ENCODE measurements at places on chromosomes 3 and 15. TPM values are rescaled to one million over a fixed set of nuclear protein-coding genes. Genes with fewer than 3 reads are reported as not detected.

- no peak for DNase-seq
- peaks cover 35% of the 10 kb centered on the region for H3K27me3 ChIP-seq
- H3K27ac ChIP-seq = peak overlapping the region; percentile 64
Measured at GRCh38 chr15:99057020-99057419, 47.9 kb upstream of the SYNM start.

- no peaks in the 10 kb centered on the region for H3K36me3 ChIP-seq
- no peak overlapping the region for H3K27ac ChIP-seq
- DNase-seq = no peak
- peaks cover 25% of the 10 kb centered on the region for H3K4me1 ChIP-seq
- H3K4me3 ChIP-seq = no peak overlapping the region
Measured at GRCh38 chr3:79011821-79012529, 755.8 kb downstream of the ROBO1 start.

GRCh38 chr15:59791755-59792154 lies 102.6 kb upstream of the BNIP2 start:
- no peaks in the 10 kb centered on the region for H3K4me1 ChIP-seq
- H3K27me3 ChIP-seq = peaks cover 49% of the 10 kb centered on the region
- DNase-seq = no peak
- no peak overlapping the region for H3K4me3 ChIP-seq
- H3K27ac ChIP-seq = no peak overlapping the region
- H3K36me3 ChIP-seq = no peaks in the 10 kb centered on the region

DNA sequence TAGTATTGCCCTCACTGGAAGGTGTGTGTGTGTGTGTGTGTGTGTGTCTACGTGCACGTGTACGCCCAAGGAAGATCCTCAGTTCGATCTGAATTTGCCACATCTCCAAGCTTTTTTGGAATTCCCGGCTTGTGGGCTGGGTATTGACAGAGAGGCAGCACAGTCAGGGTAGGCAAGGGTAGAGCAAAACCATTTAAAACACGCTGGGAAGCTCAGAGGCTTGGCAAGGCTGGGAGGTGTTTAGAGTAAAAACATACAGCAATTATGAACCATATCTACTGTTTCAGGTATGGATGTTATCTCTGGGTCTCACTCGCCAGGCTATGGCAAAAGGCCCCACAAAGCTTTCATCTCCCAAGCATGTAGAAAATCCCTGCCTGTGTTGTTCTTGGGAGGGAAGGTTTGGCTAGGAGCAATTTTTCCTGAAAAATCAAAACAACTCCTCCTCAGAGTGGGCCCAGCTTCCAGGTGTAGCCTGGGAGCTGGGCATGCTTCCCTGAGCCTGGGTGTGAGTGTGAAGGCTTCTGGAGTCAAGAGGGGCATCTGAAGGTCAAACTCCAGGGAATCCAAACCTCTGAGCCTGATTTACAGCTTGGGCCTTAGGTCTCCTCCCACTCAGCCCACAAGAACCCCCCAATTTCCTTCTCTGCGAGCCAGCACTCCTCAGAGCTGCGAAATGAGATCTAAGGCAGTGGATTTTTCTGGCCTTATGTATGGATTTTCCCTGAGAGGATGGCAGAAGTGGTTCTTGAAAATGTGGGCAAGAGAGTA lies 244.8 kb upstream of the TPRG1 start:
- H3K4me3 ChIP-seq = no peak overlapping the region
- H3K36me3 ChIP-seq = no peaks in the 10 kb centered on the region

- no peak overlapping the region for H3K27ac ChIP-seq
- no peak overlapping the region for H3K4me3 ChIP-seq
- H3K36me3 ChIP-seq = no peaks in the 10 kb centered on the region
- H3K27me3 ChIP-seq = no peaks in the 10 kb centered on the region
Measured at GRCh38 chr3:88003115-88003755, 55.6 kb downstream of the CGGBP1 start.

DNA sequence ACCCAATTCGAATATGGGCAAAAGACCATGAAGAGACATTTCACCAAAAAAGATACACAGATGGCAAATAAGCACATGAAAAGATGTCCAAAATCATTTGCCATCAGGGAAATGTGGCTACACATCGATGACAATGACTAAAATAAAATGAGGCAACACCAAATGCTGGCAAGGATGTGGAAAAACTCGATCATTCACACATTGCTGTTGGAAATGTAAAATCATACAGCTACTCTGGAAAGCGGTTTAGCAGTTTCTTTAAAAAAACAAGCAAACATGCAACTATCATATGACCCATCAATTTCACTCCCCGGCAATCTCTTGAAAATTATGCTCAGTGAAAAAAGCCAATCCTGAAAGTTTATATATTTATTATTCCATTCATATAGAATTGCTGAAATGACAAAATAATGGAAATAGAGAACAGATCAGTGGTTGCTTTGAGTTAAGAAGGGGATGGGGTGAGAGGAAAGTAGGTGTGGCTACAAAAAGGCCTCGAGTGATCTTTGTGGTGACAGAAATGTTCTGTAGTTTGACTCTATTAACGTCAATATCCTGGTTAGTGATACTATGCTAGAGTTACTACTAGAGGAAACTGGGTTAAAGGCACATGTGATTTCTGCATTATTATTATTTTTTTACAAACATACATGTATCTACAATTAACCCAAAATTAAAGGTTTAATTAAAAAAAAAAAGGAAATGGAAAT lies 45.0 kb downstream of the DLG1 start:
- H3K36me3 ChIP-seq = no peaks in the 10 kb centered on the region
- peaks cover 28% of the 10 kb centered on the region for H3K4me1 ChIP-seq
- DNase-seq = no peak
- no peak overlapping the region for H3K27ac ChIP-seq
- H3K27me3 ChIP-seq = no peaks in the 10 kb centered on the region

- DNase-seq = no peak
- H3K36me3 ChIP-seq = no peaks in the 10 kb centered on the region
- no peak overlapping the region for H3K27ac ChIP-seq
- no peaks in the 10 kb centered on the region for H3K27me3 ChIP-seq
- H3K4me3 ChIP-seq = no peak overlapping the region
Measured at GRCh38 chr3:37849146-37849923, 12.3 kb upstream of the CTDSPL start.

DNA sequence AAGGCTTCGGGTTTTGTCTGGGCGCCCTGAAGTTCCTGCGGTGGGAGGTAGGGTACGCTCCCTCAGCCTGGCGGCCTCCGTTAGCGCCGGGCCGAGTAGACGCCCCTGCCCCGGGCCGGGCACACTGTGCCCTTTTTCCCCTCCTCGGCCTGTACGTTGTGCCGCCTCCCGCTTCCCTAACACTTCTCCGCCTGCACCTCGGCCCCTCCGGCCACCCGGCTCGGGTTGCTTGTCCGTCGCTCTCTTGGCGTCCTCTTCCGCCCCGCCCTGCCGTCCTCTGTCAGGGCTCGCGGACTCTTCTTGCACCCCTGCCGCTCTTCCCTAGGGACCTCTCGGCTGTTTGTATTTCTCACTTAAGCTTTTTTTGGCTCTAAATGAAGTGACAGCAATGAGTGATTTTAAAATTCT lies 384 bp downstream of the KNL1 start:
- H3K27ac ChIP-seq = peak overlapping the region; percentile 89
- no peaks in the 10 kb centered on the region for H3K27me3 ChIP-seq
- peak; percentile 64 for DNase-seq
- H3K4me1 ChIP-seq = peaks cover 27% of the 10 kb centered on the region
- peak overlapping the region; percentile 61 for H3K4me3 ChIP-seq
- H3K36me3 ChIP-seq = no peaks in the 10 kb centered on the region

DNA sequence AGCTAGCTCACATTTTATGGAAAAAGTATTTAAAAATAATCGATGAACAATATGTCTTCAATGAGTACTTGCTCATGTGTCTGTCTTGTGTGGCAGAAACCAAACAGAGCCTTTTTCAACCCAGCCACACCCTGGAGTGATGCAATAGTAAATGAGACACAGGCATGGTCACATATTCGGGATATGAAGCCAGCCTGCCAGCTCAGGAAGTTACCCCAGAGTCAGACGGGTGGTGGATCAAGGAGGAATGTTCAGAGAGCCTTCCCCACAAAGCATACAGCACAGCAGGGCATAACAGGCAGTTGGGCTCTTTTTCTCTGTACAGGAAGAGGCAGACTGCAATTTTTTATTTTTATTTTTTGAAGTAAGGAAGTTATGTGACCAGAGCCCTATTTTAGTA lies 27.3 kb downstream of the LARP6 start:
- H3K27ac ChIP-seq = no peak overlapping the region
- H3K27me3 ChIP-seq = no peaks in the 10 kb centered on the region
- H3K4me3 ChIP-seq = no peak overlapping the region
- no peaks in the 10 kb centered on the region for H3K36me3 ChIP-seq
- H3K4me1 ChIP-seq = no peaks in the 10 kb centered on the region

DNA sequence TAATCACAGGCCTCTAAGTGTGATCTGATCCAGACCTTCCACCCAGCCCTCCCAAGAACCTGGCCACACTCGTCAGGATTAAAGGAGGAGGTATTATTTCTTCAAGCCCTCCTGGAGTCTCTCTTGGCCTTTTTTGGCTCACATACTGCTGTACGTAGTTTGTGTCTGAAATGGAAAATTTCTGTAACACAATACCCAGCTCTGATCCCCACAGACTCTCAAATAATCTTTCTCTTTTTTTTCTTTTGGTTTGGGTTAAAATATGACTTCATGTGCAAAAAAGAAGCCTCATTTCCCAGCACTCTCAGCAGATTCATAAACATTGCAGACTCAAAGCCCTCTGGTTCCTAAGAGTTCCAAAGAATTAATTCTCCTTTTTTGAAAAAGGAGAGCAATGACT lies 96.5 kb upstream of the PHLDB2 start:
- H3K27me3 ChIP-seq = no peaks in the 10 kb centered on the region
- no peaks in the 10 kb centered on the region for H3K36me3 ChIP-seq
- no peak for DNase-seq
- H3K4me1 ChIP-seq = peaks cover 12% of the 10 kb centered on the region

DNA sequence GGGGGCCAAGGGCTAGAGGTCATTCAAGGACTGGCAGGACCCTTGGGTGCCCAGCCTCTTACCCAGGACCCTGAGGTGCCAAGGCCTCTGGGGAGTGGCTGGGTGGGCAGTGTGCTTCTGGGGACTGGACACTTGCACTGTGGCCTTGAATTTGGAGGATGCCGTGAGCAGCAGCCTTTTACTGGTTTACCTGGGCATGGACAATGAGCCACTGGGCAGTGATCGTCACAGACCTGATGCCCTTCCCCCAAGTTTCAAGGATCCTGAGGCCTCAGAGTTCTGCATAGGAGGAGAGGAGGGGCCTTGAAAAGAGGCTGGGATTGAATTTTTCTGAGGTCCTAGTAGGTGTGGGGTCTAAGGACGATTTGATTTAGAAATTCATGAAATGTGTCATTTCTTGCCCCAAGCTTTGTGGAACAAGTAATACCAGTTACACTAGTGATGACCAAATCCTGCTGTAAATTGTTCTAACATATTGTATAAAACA lies 146.1 kb upstream of the TPM1 start:
- no peaks in the 10 kb centered on the region for H3K27me3 ChIP-seq
- H3K4me1 ChIP-seq = peaks cover 34% of the 10 kb centered on the region
- H3K36me3 ChIP-seq = no peaks in the 10 kb centered on the region
- H3K4me3 ChIP-seq = no peak overlapping the region

DNA sequence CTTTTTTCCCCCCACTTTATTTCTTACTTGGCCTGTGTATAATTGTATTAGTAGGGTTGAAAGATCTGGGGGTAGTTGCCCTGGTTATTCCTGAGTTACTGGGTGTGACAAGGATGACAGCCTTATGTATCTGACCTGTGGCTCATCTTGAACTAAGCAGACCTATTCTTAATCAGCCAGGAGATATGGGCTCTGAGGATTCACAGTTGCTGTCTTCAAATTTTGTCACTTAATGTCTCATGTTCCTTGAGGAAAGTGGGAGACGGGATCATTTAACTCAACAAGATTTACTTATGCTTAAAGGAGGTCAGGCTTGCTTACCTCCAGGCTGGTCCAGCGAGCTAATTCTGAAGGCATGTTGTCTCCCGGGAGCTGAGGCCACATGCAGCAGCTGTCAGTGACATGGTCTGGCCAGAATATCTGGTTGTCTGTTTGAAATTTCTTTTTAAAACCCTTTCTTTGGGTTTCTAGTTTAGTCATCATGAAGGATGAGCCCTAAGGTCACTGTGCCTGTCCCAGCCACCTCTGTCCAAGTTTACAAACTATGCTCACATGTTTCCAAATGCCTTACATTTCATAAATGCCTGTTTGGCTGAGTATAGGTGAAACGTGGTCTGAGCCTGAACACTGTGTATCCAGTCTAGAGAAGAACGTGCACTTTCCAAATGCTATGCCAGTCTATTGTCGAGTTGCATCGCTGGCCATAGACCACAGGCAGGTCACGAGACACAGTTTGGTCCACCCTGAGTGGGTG lies 26.8 kb downstream of the LRTM1 start:
- H3K4me1 ChIP-seq = peaks cover 5% of the 10 kb centered on the region
- H3K27ac ChIP-seq = no peak overlapping the region
- no peak overlapping the region for H3K4me3 ChIP-seq
- no peaks in the 10 kb centered on the region for H3K27me3 ChIP-seq
- no peak for DNase-seq
- H3K36me3 ChIP-seq = no peaks in the 10 kb centered on the region

DNA sequence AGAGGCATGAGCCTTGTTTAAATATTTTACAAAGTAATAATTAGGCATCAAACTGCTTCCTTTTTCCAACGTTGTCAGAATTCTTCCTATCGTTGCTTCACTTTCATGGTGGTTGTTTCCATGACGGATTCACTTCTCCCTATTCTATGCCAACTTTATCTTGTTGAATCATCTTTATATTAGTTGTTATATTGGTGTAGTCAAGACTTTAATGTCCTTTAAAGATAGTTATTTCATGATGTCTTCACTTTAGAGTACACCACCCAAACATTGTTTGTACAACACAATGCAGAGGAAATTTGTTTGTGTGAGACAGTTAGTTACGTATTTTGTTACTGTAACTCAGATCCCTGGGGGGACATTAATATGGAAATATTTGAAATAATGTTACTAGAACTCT lies 61.9 kb downstream of the CRYBG3 start:
- H3K4me3 ChIP-seq = no peak overlapping the region
- H3K27me3 ChIP-seq = no peaks in the 10 kb centered on the region
- DNase-seq = no peak
- no peak overlapping the region for H3K27ac ChIP-seq
- no peaks in the 10 kb centered on the region for H3K4me1 ChIP-seq

DNA sequence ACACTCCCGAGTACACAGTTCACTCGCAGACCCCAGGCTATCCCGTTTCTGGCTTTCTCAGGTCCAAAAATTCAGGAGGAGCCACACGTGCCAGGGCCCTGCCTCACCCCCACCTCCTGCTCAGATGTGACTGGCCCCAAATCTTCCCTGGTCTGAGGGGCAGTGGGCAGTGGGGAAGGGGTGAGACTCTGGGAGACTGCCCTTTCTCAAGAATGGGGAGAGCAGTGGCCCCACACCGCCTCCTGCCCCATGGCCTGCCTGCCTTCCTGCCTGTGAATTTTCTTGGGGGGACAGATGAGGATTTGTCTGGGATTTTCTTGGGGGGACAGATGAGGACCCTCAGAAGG lies 174.6 kb downstream of the MEGF11 start:
- H3K27ac ChIP-seq = no peak overlapping the region
- H3K4me1 ChIP-seq = peaks cover 5% of the 10 kb centered on the region
- no peak overlapping the region for H3K4me3 ChIP-seq
- DNase-seq = no peak

GRCh38 chr3:5709714-5710113 lies 522.2 kb downstream of the EDEM1 start:
- no peaks in the 10 kb centered on the region for H3K27me3 ChIP-seq
- no peaks in the 10 kb centered on the region for H3K36me3 ChIP-seq
- no peak overlapping the region for H3K27ac ChIP-seq
- no peaks in the 10 kb centered on the region for H3K4me1 ChIP-seq

Gene NLGN1
- not detected for total RNA-seq

Gene CAMP
- not detected for total RNA-seq

Gene SI
- total RNA-seq = 10.8 TPM

Gene NXPE3
- 2.6 TPM for total RNA-seq

Gene HPS3
- 20.2 TPM for total RNA-seq

Gene PYGO1
- total RNA-seq = 3.3 TPM

Gene LCTL
- not detected for total RNA-seq

Gene CDHR4
- not detected for total RNA-seq
